ENCODE measurements at places on chromosomes 12 and 14.

DNA sequence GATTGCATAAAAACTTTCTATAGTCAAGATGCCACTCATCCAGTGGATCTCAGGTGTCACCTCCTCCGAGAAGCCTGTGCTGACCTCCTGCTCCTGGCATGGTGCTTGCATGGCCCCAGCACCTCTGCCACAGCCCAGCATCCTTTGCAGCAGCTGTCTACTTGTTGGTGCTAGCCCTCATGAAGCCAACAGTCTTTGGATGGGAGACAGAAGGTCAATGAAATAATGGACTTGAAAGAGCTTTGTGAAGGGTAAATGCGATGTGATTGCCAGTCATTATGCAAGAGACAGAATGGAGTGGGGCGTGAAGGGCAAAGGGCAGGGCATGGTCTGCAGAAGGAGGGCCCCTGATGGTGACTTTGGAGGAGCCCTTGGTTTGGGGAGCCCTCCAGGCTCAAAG is 63.0 kb upstream of the CLMN start:
- DNase-seq, result no peak

DNA sequence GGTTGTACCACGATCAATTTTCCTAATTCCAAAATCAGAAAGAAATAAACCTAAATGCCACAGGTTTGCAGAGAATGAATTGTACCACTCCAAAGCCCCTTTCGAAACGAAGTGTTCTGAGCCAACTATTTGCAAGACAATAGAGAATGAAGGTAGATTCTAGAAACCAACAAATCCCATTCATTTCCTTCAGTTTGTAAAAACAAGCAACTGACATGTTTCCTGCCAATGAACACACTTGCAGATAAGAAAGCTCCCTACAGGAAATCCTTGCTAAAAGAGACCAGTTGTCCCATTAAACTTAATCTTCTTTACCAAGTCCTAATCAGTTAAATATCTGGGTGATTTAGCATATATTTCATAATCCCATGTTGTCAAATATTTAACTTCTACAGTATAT is 198.4 kb upstream of the FOXN3 start:
- DNase-seq, result no peak

DNA sequence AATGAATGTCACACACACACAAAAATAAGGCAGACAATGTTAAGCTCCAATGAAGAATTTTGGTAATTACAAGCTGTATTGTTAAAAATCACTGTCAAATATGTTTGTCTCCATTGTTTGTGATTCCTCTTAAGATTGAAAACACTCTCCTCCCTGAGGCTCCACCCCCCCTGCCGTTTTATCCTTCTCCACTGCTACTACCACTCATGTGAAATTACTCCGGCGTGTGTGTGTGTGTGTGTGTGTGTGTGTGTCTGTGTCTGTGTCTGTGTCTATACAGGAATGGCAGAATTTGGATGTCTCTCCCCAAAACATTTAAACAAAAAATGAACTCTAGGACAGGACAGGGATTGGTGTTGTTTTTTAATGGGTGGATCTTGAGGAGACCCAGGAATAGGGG is 365.1 kb upstream of the DIO2 start:
- DNase-seq, result no peak

DNA sequence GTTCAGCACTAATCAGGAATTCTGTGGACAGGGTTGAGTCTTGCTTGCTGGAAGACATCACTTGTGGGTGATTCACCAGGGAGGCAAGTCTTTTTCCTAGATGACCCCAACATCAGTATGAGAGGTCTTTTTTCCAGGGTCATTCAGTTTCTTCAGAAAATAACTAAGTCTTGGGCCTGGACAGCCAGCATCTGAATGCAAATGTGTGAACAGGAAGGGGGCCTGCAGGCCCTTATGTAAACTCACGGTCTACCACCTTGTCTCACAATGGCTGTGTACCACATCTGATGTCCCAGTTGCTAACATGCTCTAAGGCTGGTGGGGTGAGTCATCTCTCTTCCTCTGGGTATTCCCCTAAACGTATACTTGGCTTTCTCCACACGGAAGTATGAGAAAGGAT is 79.2 kb downstream of the HECTD4 start:
- peak; percentile 46 for DNase-seq

DNA sequence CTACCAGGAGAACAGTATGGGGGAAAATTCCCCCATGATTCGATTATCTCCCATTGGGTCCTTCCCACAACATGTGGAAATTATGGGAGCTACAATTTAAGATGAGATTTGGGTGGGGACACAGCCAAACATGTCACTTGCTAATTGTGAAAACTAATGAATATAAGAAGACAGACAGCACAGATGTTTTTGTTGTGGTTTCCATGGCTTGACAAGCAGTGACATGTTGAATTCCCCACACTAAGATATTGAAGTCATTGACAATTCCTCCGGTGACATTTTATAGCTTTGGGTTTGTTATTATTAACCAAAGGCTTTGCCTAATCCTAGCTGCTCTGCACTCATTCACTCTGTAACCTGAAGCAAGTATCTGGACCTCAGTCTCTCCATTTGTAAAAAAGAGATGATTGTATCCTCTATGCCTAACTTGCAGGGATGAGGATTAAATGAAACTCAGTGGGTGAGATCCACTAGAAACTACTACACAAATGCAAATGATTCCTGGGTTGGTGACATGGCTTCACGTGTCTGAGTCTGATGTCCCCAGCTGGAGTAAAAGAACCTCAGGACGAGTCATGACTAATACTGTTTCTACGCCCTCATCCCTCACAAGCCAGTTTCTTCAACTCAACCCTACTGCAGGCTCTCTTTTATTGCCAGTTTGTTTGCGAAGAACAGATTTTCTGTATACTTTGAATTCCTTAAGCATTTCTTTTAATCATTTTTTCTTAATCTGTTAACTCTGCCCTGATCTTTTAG is 71.6 kb downstream of the ASCL1 start:
- DNase-seq, result no peak

DNA sequence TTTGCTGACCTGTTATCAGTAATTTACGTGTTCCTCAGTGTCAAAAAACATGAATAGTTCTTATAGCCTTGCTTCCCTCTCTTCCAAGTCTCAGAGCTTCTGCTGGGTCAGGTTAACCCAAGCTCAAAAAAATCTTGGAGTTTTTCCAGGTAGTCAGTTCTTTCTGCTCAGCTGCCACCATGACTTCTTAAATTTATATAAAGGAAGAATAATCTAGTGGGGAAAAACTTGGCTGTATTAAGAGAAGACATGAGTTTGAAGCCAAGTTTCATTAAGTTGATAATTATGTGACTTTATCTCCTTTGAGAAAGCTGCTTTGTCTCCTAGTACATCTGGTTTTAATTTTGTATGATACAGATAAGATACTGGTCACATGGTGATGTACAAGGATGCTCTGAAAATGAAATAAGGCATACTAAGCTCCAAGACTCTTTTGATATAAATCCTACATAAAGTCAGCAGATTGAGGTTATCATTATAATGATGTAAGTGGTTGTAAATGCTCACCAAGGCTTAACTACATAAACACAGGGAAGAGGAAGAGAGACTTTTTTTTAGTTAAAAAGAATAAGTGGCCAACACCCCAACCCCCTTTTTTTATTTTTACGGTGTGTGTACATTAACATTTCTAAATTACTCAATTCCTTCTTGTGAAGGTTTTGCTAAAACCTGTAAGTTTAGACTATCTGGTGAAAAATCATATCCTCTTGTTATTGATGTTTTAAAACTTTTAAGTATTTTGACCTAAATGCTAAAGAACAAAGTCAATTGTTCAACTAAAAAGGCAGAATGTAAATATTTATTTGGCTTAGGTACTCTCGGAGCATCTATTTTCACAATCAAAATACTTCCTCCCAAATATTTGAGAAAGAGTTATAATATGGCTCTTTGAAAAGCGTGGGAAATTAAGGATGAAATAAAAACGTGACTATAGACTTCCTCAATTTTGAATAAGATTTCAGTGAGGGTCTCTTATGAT is 84.1 kb upstream of the SLC38A2 start:
- DNase-seq, result no peak

DNA sequence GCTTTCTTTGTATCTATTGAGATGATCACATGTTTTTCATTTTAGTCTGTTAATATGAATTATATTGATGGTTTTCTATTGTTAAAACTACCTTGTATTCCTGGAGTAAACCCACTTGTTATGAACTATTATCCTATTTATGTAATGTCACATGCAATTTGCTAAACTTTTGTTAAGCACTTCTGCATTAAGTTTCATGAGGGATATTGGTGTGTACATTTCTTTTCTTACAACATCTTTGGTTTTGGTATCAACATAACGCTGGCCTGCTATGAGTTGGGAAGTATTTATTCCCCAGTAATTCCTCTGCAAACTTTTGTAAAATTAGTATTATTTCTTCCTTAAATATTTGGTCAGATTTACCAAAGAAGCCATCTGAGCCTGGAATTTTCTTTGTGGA is 46.5 kb upstream of the AMIGO2 start:
- no peak for DNase-seq

- peak; percentile 37 for DNase-seq
These were observed 55.1 kb downstream of the PAWR start for GRCh38 chr12:79635676-79636075.

DNA sequence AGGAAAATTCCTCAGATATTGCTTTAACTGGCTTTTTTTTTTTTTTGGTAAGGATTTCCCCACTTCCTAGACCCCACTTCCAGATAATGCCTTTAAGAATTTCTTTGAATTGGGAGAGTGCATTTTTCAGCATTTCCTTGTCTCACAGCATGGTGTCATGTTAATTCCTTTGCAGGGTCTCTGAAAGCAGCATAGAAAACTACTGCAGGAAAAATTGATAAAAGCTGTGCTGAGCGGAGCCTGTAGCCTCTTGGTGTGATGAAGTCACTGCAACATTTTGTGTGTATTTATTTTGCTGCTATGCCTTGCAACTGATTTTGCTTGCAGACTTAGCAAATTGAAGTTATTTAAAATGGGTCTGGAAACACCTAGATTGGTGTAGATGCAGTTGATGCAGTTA is 2.7 kb downstream of the ANO4 start:
- no peak for DNase-seq

GRCh38 chr12:52235001-52235764 is 2.1 kb downstream of the KRT7 start:
- DNase-seq, result peak; percentile 61

- no peak for DNase-seq
These were observed 77.8 kb upstream of the CPNE8 start for GRCh38 chr12:38983117-38983571.

DNA sequence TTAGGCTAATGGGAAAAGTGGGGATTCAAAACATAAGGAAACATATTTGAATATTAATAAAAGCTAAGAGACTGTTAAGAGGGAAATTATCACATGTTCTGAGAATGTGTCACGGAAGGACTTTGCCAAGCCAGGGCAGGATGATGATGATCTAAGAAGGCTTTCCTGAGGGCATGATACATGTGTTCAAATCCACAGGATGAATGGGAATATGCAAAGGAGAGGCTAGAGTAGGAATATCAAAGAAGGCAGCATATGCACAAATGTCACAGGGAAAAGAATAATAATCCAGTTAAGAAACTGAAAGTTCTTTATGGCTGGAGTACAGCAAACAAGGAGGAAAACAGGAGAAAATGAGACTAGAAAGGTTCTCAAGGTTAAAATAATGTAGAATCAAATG is 107.0 kb downstream of the PTPRO start:
- no peak for DNase-seq

DNA sequence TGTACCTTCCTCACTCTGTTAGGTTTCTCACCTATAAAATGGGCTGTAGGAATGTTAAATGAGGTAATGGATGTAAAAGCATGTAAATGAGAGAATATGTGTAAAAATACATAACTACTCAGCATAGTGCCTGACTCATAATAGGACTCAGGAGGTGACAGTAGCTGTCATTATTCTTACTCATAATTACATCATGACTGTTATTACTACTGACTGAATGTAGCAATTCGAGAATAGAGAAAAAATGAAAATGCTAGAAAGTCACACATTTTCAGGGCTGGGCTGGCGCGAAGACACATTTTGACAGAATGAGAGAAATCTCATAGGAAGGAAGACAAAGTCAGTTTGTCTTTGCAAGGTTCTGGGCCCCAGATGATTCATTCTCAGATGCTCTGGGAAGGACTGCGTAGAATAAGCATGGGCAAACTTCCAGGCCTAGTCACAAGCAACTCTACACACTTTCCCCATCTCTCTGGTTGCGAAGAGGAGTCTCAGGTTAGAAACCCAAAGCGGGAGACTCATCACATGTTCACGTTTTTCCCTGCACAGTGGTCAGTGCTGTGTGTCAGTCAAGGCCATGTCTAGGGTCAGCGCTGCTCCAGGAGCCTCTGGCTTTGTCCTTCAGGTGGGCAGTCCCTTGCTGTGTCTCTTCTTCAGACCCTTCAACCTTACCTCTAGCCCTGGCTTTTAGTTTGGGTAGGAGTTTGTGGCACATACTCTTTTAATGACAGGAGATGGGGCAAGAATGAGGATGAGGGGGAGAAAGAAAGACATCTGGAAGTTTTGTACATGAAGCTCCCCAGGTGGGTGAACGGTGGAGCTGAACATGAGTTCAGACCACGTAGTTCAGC is 8.4 kb downstream of the GPRC5A start:
- peak; percentile 67 for DNase-seq

- DNase-seq, result no peak
These were observed 1.4 kb upstream of the RNASE10 start for GRCh38 chr14:20503898-20504297.

DNA sequence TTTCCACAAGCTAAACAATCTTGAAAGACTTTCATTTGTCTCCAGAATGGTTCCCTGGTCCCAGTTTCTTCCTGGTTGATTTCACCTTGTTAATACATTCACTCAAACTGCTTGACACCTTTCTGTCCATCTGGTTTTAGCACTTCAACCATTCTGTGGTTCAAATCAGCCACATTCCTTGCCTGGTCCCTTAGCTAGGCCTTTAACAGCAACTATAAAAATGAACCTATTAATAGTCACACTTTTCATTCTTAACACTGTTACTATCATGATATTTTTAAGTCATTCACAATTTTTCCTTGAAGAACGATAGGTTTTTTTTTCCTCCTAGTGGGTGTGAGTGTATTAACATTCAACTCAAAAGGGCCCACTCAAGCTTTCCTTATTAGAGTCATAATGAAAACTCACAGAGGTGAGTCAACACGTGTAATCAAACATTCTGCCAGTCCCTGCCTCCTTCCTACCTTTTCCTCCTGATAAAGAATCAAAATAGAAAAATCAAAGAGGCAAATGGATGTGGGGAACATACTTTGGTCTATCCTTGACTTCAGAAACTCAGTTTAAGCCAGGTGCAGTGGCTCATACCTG is 34.4 kb upstream of the CCNT1 start:
- DNase-seq, result no peak

DNA sequence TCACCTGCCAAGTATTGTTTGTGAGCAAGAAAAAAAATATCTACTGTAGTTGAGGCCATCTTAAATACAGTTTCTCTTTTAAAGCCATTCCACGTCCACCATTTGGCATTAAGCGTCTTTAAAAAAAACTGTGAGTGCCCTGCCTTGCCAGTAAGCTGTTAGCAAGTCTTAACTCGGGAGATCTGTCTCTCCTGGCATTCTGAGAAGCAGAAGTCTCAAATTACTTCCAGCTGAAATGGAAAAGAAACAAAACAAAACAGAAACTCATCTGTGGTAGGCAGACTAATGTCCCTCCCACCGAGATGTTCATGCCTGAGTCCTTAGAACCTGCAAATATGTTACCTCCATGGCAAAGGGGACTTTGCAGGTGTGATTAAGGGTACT is 126.2 kb downstream of the CRADD start:
- DNase-seq, result peak; percentile 65

GRCh38 chr12:94128280-94128679 is 20.1 kb upstream of the PLXNC1 start:
- no peak for DNase-seq

GRCh38 chr12:19671695-19672094 is 232.4 kb downstream of the AEBP2 start:
- no peak for DNase-seq

- no peak for DNase-seq
These were observed 51.0 kb upstream of the TBX3 start for GRCh38 chr12:114735011-114735410.
